ENCODE measurements at places on chromosomes 2 and 18. TPM values are rescaled to one million over a fixed set of nuclear protein-coding genes. Genes with fewer than 3 reads are reported as not detected.

GRCh38 chr18:71075147-71075546 lies 786.3 kb downstream of the SOCS6 start:
- no peak for DNase-seq

- peak; percentile 45 for DNase-seq
These were observed 15.9 kb downstream of the CAPN10 start for GRCh38 chr2:240602266-240603050.

DNA sequence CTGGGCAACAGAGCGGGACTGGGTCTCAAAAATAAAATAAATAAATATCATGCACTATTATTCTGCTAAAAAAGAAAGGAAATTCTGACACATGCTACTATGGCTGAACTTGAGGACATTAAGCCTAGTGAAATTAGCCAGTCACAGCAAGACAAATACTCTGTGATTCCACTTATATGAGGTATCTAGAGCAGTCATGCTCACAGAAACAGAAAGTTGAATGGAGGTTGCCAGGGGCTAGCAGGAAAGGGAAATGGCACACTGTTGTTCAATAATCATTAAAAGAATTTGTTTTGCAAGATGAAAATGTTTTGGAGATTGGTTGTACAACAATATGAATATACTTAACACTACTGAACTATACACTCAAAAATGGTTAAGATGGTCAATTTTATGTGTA lies 60.8 kb downstream of the NCKAP1 start:
- DNase-seq: no peak

Gene SFTPB
- total RNA-seq: not detected

DNA sequence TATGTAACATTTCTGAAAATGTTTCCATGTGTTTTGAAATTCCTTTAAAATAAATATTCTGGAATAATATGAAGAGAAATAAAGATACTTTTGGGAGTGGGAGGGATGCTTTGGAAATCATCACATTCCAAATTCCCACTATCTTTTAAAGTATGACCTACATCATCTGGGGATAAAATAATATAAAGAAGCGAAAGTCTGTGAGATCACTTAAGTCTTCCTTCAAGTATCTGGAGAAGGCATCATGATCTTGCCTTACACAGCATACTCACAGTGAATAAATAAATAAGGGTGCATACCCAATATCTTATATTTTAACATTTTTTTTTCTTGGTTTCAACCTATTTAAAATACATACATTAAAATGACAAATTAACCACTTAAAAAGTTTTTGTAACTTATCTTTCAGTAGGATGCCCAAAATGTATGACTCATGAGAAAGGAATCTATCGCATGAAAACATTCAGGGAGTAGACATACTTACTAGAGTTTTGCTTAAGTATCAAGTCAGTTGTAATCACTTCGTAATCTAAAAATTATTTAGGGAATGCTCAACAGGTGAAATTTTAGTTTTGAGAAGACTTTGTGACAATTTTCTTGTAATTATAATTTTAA lies 248.3 kb upstream of the COL3A1 start:
- DNase-seq: no peak

DNA sequence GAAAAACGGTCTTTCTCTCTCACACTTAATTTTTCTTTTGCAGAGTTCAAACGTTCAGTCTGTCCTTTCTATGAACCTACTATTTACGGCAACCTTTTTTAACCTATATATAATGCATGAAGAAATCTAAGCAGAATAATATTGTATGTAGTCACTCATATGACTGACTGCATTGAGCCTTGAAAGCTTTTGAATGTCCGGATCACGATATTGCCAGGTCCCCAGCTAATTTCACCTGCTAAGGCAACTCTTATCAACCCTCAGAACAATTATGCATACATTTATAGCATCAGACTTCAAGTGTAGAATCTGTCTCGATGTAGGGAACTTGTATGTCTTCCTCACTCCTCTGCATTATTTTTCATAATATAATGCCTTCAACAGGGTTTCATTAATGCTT lies 1083.8 kb upstream of the KLHL29 start:
- DNase-seq: no peak

Gene OR6B2
- total RNA-seq: not detected

Gene TRIB2
- 20.3 TPM for total RNA-seq

- no peak for DNase-seq
These were observed 2.0 kb downstream of the ABHD3 start for GRCh38 chr18:21702602-21703001.

Gene DQX1
- not detected for total RNA-seq

- no peak for DNase-seq
These were observed 13.3 kb upstream of the CYRIA start for GRCh38 chr2:16678964-16679363.

DNA sequence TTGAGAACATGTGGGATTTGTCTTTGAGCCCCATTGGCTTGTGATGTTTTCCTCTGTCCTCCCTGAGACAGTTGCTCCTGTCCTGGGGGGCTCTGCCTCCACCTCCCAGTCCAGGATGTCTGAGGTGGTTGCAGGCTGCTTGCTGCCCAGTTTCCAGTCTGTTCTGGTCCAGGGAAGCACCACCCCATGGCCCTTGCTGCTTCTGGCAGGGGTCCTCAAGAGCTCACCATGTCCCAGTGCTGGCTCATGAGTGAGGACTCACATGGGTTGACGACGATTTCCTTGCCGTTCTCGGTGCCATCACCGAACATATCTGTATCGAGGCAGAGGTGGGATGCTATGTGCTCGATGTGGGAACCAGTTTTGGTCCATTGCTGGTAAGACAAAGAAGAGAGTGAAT lies 103.4 kb upstream of the CAPN13 start:
- DNase-seq: no peak

- no peak for DNase-seq
These were observed 128.8 kb upstream of the SLC1A4 start for GRCh38 chr2:64860276-64860885.

DNA sequence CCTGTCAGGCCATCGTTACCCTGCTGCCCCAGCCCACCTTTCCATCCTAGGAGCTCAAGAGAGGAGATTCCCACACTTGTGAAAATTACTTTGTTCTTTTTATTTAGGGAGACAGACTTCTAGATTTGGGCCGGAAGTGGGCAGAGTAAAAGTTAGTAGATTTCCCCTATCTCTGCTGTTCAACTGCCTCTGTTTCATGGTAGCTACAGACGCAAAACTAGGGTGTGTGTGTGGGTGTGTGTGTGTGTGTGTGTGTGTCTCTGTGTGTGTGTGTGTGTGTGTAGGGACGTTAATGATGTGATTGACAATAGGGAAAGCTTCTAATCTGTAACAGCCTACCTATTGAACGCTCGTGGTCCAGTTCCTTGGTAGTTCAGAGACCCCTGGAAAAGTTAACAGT lies 438 bp downstream of the PSMA8 start:
- DNase-seq: no peak

DNA sequence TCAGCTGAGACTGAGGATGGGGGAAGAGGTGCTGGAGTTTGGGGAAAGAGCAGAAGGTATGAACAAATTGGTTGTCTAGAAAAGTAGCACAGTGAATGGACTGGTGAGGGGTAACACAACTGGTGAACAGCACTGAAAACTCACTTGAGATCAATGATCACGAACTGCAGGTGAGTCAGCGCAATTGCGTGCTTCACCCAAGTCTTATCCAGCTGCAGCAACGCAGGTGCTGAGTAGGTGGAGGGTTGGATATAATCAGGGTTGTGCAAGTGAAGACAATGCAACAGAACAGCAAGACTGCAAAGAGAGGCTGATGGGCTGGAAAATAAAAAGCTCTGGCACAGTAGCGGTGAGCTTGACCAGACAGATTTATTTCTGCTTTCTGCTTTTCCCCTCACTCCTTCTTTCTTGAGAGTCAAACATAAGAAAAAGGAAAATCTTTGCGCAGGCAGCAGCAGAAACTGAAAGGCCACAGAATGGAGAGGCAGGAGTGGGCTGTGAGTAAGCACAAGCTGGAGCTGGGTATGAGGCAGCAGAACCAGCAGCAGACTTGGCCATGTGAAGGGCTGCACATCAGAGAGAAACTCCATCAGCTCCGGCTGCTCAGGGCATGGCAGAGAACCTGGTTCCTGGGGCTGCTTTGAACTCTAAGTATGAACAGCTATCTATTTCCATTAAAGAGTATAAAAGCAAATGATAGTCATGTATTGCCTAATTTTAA lies 99.4 kb upstream of the ARL5A start:
- no peak for DNase-seq

Gene TMEFF2
- not detected for total RNA-seq

GRCh38 chr18:11947214-11948191 lies 33.8 kb upstream of the IMPA2 start:
- peak; percentile 95 for DNase-seq

DNA sequence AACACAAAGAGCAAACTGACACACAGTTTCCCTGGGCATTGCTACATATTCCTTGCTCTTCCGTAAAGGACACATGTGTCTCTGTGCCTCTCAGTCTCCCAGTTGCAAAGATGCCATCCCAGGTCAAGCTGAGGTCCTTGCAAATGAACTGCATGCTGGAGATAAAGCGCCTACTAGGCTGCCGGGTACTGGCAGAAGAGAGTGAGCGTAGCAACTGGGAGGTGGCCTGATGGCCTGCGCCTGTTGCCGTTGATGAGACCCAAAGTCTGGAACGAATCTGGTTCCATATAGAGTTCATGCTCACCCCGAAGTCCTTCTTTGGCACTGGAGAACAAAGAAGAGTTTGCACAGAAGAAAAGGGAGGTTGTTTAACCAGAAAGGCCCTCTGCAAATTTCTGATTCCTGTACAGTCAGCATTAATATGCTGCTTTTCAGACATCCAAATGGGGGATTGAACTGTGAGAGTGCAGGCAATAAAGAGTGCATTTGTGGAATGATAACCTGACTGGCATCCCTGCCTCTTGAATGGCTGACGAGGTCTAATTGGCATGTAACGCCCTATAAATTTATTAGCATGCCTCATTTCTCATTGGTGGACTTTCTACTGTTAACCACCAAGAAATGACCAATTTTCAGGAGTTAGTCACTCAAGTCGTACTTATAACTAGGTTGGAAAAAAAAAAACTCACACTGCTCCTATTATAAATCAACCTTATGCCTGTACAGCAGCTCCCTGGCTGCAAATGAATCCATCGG lies 78.7 kb downstream of the GBX2 start:
- no peak for DNase-seq

DNA sequence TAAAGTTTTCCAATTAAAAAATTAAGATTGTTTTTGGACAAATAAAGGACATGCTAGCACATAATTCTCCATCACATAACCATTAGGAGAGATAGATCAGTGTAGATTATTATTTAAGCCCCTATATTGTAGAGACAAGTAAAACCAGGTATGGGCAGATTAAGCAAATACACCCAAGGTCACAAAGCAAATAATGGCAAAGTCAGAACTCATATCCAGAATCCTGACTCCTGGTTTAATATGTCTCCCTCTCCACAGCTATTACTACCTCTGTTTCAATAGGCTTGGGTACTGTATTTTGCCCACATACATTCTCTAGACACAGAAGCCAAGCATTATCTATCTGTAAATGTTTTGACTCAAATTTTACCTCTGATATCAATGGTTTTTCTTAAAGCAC lies 282.3 kb downstream of the EPHA4 start:
- no peak for DNase-seq

Gene CHRND
- total RNA-seq: not detected

- peak; percentile 61 for DNase-seq
These were observed 554 bp downstream of the FEV start for GRCh38 chr2:218984239-218985020.

DNA sequence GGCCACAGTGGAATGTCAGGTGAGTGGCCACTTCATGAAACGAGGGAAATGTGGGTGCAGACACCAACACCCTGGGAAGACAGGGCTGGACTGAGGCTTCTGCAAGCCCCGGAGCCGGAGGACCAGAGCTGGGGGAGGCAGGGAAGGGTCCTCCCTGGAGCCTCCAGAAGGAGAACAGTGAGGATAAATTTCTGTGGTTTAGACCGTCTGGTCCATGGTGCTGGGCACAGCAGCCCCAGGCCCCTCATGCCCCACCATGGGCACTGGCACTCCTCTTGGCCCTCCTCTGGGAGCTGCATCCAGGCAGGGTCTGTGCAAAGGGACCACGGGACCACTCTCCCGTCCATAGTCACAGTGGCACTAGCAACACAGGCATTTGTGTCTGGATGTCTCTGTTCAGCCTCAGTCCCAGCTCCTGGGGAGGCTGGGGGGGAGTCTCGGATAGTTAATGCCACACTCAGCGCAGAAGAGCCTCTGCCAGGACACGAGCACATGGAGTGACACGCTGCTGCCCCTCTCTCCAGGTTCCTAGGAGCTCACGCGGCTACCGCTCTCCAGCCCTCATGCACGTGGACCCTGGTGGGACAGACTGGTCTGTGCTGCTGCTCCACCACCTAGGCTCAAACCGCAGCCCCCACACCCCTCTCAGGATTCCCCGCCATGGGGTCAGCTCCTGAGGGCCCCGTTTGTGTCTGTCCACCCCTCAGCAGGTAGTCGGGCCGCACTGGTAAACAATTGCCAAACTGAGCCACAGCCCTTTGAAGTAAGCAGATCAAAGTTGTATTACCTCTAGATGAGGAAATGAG lies 305.9 kb upstream of the SALL3 start:
- DNase-seq: no peak

DNA sequence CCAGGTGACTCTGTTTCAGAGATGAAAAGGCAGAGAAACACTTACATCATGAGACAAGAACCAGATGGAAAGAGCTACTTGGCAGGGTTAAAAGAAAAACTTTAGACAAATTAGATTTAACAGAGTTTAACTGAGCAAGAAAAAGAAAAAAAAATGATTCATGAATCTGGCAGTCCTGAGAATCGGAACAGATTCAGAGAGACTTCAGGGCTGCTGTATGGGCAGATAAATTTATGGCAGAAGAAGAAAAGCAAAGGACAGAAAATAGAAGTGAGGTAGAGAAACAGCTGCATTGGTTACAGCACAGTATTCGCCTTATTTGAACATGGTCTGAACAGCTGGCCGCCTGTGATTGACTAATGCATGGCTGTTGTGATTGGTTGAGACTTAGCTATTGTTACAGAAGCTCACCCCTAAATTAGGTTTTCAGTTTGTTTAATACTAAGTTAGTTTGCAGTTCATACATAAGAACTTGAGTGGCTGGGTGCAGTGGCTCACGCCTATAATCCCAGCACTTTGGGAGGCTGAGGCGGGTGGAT lies 43.0 kb upstream of the RHOB start:
- DNase-seq: peak; percentile 7

- DNase-seq: no peak
These were observed 883.7 kb downstream of the TSN start for GRCh38 chr2:122639176-122639575.

Gene NEURL3
- total RNA-seq: 2.2 TPM

- DNase-seq: no peak
These were observed 71.2 kb downstream of the SLC8A1 start for GRCh38 chr2:40380721-40381120.
